ENCODE measurements at places on chromosomes 7 and 10.

- no peak for DNase-seq
These were observed 24.4 kb upstream of the ARHGAP12 start for GRCh38 chr10:31953080-31953479.

DNA sequence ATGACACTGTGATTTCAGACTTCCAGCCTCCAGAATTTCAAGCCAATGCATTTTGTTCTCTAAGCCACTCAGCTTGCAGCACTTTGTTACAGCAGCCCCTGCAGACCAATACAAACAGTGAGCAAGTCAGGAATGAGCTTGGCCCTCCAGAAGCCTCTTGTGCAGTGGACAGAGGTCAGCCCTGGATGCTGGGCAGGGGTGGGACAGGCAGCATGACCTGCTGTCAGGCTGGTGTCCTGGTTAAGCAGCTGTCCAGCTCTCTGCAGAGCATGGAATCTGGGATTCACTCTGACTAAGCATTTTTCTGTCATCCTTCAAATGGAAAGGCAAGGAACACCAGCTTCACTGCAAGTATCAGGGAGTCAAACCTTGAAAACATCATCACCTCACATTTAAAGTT lies 85.5 kb upstream of the GDF10 start:
- DNase-seq = no peak

- no peak for DNase-seq
These were observed 20.6 kb upstream of the CDCA7L start for GRCh38 chr7:21966271-21966670.

- DNase-seq = no peak
These were observed 122.6 kb downstream of the INHBA start for GRCh38 chr7:41579961-41580935.

DNA sequence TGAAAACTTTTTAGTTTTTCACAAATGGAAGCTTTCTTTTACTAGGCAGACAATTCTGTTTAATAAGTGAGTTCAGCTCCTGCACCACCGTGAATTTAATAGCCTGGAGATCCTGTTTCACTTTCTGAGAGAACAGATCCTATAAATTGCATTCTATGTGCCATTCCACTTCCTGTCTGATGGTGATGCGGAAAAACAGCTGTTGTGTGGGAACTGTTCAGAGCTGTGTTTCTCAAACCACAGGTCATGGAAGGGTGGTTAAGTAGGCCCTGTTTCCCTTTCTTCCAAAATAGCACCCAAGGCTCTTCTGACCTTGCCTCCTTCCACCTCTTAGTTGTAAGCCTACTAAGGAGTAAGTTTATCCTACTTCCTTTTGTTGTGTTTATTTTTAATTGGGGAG lies 97.2 kb upstream of the DKK1 start:
- DNase-seq = peak; percentile 90

DNA sequence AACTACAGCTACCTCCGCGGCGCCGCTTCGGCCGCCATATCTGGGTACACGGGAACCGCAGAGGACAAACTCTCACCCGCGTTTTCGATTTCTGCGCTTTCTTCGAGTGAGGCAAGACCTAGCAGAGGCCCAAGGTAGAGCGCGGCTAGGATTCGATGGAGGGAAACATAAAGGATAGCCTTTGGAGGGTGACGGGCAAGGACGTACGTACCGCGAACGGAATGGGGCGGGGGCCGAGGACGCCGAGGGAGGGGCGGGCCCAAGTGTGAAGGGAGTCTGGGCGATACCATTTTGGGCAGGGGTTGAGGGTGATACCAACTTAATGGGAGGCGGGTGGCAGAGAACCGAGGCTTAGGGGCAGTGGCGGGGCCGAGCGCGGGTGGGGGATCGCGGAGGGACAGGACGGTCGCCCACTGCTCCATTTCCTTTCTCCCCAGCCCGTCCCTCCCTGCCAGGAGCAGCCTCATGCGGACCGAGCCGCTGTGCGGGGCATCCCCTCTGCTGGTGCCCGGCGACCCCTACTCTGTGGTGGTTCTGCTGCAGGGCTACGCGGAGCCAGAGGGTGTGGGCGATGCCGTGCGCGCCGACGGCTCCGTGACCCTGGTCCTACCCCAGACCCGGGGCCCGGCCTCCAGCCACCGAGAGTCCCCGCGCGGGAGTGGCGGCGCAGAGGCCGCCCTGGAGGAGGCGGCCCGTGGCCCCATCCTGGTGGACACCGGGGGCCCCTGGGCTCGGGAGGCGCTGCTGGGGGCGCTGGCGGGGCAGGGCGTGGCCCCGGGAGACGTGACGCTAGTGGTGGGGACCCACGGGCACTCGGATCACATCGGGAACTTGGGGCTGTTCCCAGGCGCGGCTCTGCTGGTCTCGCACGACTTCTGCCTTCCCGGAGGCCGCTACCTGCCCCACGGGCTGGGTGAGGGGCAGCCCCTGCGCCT lies at the start of gene MBLAC1:
Gene MBLAC1 (plus strand): TSS at position 37 of the 935 bp plus-strand sequence. CDS start 429 bp downstream, at position 466.
- peak; percentile 97 for DNase-seq

DNA sequence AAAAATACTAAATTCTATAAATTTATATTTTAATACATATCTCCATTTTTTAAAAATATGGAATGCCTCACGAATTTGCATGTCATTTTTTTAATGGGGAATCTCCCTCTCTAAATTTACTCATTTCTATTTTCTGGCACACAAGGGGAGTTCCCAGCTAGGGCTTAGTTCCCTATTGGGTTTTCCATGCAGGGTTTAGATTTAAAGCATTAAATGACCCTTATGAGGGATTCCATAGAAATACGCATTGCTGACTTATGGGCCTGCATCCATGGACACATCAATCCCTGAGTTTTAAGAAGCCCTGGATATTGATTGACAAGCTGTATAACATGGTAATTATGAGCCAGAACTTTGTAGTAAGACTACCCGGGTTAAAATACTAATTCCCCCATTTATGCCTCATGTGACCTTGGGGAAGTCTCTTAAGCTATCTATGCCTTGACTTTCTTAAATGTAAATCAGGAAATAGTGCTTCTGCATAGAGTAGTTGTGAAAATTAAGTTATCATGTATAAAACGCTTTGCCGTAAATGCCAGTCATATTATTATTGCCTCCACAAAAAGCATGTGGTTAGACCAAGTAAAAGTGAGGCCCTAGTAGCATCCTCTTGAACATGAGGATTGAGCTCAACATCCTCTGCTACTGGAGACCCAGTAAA lies 78.8 kb upstream of the ANKRD1 start:
- no peak for DNase-seq

- DNase-seq = peak; percentile 45
These were observed 3.9 kb downstream of the ZNF503 start for GRCh38 chr10:75397496-75398199.

DNA sequence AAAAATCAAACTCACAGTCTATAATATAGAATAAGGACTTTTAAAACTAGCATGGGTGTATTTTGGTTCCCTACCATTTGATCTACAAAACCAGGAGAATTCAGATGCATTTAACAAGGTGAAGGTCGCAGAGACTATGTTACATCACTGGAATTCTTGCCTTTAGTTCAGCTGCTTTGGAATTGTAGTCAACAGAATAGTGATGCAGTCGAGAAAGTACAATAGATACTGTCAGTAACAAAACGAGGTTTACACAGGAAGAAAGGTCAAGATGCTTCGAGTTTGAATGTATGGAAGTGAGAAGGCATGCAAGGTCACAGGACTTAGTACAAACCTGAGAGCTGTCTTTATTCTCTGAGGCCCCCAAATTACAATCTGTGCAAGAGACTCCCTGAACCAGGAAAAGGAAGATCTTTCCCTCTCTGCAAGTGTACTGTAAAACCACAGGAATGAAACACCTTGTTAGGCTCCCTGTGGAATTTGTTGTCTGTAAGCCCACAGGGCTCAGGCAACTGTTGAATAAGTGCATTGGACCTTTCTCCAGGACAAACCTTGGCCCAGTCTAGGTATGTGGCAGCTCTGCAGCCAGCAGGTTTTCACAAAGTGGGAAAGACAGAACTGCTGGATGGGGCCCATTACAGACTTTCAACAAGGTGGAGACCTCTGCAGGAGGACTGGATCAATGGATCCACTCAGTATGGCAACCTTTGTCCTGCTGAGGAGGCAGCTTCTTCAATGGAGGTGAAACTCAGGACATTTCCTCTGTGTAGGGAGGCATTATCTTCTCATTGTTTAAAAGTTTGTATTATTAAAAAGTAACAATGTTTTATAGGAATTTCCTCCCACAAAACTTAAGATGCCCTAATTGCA lies 101.1 kb upstream of the GSDME start:
- DNase-seq = no peak

DNA sequence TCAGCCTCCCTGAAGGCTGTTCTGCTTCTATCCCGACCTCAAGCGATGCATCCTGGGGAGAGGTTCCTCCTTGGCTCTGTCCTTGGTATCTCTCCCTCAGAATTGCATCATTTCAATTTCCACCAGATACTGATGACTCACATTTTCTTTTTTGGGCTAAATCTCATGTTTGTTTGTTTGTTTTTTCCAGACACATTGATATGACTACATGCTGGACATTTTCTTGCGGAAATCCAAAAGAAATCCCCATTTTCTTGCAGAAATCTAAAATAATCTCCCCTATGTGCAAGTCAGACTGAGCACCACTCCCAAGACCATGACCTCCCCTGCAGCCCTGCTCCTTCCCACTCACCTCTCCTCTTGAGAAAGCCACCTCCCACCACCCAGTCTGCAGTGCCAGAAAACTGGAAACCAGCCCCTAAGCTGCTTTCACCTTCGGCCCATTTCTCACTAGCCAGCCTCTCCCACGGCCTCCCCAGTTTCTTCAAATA lies 260.2 kb upstream of the PRKCQ start:
- peak; percentile 44 for DNase-seq

- DNase-seq = no peak
These were observed 12.7 kb upstream of the CACUL1 start for GRCh38 chr10:118767297-118768040.

- DNase-seq = no peak
These were observed 103.8 kb downstream of the SORBS1 start for GRCh38 chr10:95457319-95457886.

- peak; percentile 36 for DNase-seq
These were observed 5.5 kb upstream of the PLAU start for GRCh38 chr10:73905256-73906020.

DNA sequence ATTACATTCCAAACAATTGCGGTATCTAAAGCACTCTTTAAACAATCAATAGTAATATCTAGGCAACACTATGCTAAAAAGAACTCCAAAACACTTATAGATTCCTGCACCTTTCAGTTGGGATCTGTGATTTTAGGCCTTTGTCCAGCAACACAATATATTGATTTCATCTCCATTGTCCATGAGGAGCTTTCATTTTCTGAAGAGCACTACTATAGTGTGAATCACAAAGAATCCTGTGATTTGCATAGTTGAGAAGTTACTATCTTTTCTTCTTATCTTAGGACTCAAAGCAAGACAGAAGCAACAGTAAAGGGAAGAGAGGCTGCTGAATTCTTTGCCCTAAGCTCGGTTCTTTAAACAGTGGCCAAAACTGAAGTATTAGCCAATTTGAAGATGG lies 846.8 kb downstream of the IPMK start:
- no peak for DNase-seq

- no peak for DNase-seq
These were observed 4.5 kb upstream of the NPY start for GRCh38 chr7:24279512-24279911.
